Pulmonary artery endothelial cell (primary cell): ENCODE measurements at places on chromosomes 12 and 14.

GRCh38 chr12:54222609-54223008 lies 33.8 kb upstream of the SMUG1 start:
- no peak for DNase-seq

- no peak for DNase-seq
Observed at GRCh38 chr12:94769047-94769420, 118.7 kb upstream of the TMCC3 start.

- no peak for DNase-seq
Observed at GRCh38 chr14:51602310-51602709, 49.4 kb upstream of the FRMD6 start.

GRCh38 chr14:87097015-87097414 lies 896.0 kb downstream of the GALC start:
- no peak for DNase-seq

GRCh38 chr14:89470401-89470800 lies 53.4 kb upstream of the FOXN3 start:
- DNase-seq, result no peak

DNA sequence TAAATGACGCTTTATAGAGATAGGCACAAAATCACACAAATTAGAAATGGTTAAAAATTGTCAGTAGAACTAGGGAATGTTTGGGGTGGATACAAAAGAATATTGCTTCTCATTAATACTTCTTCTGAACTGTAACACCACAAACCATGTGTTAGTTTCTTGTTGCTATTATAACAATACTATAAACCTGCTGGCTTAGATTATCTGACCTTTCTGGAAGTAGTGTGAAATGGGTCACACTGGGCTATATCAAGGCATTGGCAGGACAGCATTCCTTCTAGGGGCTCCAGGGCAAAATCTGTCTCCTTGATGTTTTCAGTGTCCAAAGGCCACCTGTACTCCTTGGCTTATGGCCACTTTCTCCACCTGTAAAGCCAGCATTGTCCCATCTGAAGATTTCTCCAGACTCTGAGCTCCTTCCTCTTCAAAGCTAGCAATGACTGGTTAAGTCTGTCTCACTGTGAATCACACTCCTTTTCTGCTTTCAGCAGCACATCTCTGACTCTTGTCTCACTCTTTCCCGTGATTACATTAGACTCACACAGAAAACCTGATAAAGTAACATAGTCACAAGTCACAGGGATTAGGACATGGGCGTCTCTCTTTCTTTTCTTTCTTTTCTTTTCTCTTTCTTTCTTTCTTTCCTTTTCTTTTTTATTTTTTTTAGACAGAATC lies 86.3 kb downstream of the SLC15A4 start:
- no peak for DNase-seq

GRCh38 chr14:50062438-50063085 lies 53.8 kb downstream of the VCPKMT start:
- no peak for DNase-seq

DNA sequence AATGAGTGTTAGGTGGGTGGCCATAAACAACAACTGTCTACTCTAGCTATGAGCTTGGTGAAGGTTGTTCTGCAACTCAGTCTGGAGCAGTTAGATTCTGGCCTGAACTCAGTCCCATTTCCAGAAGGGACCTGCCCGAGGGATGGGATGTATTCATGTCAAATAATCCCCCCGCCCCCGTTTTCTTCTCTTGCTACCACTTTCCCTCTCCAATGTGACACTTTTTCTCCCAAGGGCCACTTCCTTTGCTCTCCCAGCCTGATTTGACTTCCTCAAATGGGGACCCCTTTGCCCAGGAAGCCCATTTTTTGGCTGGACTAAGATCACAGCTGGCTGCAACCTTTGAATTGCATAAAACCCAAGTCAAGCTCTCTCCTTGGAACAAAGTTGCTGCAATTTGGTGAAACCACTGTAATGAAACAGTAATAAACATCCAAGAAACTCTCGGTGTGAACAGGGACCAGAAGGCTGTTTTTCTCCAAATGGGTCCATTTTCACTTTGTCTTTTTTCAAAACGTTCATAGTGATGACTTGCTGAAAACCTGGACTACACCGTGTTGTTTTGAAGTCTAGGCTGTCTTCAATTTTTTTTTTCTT lies 137.2 kb upstream of the GSC start:
- DNase-seq, result no peak

- DNase-seq, result no peak
Observed at GRCh38 chr12:113428482-113428881, 6.3 kb downstream of the SDSL start.

DNA sequence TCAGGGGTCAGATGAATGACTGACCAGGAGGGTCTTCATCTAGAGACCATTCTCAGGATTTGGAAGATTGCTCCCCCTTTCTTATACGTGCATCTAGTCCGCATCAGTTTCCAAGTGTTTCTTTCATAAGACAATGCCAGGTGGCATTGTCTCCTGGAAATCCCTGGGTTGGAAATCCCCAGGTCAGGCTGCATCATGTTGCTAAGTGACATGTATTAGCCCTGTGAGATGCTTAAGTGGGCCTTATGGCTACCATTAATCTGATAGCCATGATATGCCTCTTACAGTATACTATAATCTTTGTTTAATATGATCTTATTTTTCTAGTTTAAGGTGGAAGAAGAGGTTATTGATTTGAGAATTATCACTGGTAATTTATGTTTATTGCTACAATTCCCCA lies 92.8 kb downstream of the DIO3 start:
- no peak for DNase-seq

- no peak for DNase-seq
Observed at GRCh38 chr14:41280745-41281144, 325.9 kb upstream of the LRFN5 start.

- DNase-seq, result no peak
Observed at GRCh38 chr12:109069307-109070271, 17.2 kb downstream of the USP30 start.

DNA sequence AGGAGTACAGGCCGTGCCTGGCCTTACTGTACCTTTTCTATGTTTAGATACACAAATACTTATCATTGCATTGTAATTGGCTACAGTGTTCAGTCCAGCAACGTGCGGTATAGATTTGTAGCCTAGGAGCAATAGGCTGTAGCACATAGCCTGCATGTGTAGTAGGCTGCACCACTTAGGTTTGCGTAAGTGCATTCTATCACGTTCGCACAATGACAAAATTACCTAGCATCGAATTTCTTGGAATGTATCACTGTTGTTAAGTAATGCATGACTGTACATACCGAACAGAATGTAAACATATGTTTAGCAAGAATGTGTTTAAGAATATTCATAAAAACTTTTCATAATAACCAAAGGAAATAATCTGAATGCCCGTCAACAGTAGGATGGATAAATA lies 31.9 kb downstream of the VRTN start:
- DNase-seq, result no peak

GRCh38 chr12:53989227-53990113 lies 4.5 kb downstream of the HOXC10 start:
- DNase-seq, result no peak

GRCh38 chr14:80958226-80958625 lies 2.8 kb downstream of the TSHR start:
- no peak for DNase-seq
